Naive thymus-derived CD8-positive, alpha-beta T cell (primary cell): ENCODE measurements at places on chromosomes 2 and 18.

- no peak for DNase-seq
These were observed 138.2 kb downstream of the TMEM131 start for GRCh38 chr2:97857553-97857952.

GRCh38 chr2:118477111-118477862 is 370.2 kb downstream of the EN1 start:
- DNase-seq = no peak

DNA sequence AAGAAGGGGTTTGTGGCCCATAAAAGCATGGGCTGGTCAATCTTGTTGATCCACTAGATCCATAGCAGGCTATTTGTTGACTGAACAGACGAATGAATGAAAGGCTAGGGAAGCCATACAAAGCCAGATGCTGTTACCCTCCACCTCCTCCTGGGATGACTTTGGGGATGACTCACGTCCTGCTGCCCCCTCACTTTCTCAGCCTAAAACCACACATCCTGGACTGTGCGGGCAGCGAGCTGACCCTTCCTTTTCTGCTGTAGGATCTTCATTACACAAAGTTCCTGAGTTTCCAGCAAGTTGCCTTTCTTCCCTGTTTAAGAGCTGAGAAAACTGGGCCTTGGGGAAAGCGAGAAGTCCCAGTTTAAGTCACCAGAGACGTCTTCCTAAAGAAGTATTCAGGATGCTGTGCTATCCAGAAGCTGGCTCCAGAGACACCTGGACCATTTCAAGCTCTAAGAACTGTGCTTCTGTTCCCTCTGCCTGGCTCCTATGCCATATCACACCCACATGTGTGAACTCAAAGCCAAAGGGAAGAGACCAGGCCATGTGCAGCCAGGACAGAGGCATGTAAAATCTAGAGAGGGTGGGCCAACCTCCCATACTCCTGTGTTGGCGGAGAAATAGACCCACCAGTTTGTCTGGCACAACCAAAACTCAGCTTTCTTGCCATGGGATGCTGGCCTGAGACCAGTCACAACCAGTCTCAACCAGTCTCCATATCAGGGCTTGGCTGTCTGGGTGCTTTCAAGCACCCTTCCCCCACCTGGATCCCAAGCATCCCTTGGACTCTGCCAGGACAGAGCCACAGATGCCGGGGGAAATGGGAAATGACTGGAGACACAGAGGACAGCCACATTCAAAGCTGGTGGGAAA is 4.7 kb upstream of the SLC20A1 start:
- no peak for DNase-seq

- no peak for DNase-seq
These were observed 20.4 kb upstream of the CD226 start for GRCh38 chr18:69968039-69968438.

GRCh38 chr2:60890393-60890707 is 9.0 kb downstream of the REL start:
- DNase-seq = no peak

DNA sequence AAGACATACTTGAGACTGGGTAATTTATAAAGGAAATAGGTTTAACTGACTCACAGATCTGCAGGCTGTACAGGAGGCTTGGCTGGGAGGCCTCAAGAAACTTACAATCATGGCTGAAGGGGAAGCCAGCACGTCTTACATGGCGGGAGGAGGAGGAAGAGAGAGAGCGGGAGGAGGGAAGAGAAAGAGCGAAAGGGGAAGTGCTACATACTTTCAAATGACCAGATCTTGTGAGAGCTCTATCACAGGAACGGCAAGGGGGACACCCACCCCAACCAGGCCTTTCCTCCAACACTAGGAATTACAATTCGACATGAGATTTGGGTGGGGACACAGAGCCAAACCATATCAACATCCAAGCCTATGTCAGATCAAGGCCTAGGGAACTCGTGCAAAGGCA is 24.2 kb downstream of the MYL12B start:
- DNase-seq = no peak

- DNase-seq = no peak
These were observed 24.8 kb downstream of the WDR75 start for GRCh38 chr2:189466046-189466445.

DNA sequence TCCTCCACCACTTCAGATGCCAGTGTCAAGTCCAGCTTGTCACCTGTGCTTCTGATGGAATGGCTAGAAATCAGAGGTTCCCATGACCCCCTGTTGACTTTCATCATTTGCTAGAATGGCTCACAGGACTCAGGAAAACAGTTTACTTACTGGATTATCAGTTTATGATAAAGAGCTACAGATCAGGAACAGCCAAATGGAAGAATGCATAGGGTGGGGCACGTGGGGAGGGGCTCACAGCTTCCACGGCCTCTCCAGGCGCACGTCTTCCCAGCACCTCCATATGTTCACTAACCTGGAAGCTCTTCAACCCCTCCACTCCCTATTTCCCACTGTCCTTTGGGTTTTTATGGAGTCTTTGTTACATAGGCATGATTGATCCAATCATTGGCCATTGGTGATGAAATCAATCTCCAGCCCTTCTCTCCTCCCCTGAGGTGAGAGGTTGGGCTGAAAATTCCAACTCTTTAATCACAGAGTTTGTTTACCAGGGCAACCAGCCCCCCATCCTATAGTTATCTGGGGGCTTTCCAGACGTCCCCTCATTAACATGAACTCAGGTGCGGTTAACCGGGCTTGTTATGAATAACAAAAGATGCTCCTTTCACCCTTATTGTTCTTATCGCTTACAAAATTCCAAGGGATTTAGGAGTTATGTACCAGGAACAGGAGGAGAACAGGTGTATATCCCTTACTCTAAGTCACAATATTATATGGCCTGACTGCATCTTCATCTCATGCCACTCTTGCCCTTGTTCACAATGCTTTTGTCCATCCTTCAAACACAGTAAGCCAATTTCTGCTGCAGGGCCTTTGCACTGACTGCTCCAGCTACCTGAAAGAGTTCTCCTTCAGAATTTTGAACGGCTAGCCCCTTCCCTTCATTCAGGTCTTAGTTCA is 35.2 kb downstream of the ANXA4 start:
- DNase-seq = no peak

GRCh38 chr2:239892441-239893235 is 132.5 kb downstream of the NDUFA10 start:
- DNase-seq = no peak

DNA sequence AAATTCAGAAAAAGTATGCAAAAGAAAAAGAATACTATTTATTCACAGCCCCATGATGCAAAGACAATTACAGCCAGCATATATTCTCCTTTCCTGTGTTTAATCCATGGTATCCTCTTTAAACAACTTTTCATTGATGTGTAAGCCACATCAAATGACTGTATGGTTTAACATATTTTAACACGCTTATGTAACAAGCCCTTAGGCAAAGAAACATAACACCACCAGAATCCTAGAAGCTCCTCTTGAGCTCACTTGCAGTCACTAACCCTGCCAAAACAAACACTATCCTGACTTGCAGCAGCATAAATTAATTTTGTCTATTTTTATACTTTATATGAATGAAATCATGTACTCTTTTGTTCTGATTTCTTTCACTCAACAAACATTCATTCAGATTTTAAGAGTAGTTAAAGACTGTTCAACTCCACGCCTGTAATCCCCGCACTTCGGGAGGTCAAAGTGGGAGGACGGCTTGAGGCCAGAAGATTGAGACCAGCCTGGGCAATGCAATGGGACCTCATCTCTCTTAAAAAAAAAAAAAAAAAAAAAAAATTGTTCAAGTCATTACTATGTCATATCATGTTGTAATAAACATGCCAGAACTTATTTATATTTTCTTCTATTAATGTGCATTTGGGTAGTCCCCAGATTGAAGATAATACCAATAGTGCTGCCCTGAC is 226.3 kb downstream of the NBAS start:
- no peak for DNase-seq

- no peak for DNase-seq
These were observed 191.3 kb downstream of the AGAP1 start for GRCh38 chr2:235685024-235685721.

- no peak for DNase-seq
These were observed 57.4 kb upstream of the COL3A1 start for GRCh38 chr2:188916736-188917135.

DNA sequence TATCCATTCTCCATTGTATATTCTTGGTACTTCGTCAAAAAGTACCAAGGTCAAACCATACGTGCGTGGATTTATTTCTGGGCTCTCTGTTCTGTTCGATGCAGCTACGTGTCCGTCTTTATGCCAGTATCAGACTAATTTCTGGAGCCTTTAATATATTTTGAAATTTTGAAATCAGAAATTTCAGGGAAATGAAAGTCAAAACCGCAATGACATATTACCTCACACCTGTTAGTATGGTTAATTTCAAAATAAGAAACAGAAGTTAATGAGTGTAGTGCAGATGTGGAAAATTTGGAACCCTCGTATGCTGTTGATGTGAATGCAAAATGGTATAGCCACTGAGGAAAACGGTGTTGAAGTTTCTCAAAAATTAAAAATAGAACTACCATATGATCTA is 156.1 kb upstream of the TRIB2 start:
- DNase-seq = no peak

DNA sequence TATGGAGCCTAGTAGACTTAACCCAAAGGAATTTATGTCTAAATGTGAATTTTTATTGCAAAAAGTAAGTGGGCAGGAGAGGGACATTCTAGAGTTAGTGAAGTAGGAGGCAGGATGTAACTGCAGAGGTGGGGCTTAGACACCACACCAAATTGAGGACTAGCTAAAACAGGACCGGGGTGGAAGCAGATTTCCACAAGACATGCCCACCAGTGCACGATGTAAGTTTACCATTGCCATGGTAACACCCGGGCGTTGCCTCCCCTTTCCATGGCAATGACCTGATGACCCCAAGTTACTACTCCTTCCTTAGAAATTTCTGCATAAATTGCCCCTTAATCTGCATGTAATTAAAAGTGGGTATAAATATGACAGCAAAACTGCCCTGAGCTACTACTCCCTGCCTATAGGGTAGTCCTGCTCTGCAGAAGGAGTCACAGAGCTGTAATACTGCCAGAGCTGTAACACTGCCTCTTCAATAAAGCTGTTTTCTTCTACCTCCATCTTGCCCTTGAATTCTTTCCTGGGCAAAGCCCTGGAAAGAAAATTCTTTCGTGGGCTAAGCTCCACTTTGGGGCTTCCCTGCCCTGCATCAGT is 509.7 kb downstream of the ERBB4 start:
- DNase-seq = no peak

DNA sequence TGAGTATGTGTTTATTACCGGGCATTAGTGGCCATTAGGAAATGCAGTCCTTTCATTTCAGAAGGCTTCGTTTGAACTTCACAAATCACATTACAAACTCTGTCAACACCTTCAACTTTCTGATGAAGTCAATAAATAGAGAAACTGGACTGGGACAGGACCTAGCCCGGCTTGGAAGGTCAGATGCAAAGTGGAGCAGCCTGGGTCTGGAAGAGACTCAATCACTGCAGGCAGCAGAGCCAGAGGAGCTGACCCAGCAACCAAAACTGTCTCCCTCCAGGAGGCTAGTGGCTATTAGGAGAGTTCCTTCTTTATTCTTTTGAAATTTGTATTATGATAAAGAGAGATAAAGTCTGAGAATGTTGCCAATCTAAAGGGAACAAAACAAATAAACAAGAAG is 167.2 kb upstream of the SPOPL start:
- no peak for DNase-seq

GRCh38 chr2:196389670-196390069 is 218.3 kb upstream of the STK17B start:
- no peak for DNase-seq

DNA sequence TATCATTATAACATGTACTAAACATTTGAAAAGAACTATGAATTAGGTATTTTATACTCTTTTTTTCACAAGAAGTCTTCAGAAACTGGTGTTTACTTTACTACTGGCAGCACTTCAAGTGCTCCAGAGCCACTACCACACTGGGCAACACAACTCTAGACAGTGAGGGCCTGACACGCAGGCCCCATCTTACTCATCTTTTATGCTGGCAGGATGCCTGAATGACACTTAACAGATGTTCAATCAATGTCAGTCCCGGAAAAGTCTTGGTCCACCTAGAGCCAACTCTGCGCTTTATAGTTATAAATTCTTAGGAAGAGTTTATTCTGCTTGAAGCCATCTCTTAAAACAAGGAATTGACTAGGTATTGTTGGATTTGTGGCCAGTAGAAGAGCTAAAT is 8.7 kb upstream of the WIPF1 start:
- DNase-seq = no peak

DNA sequence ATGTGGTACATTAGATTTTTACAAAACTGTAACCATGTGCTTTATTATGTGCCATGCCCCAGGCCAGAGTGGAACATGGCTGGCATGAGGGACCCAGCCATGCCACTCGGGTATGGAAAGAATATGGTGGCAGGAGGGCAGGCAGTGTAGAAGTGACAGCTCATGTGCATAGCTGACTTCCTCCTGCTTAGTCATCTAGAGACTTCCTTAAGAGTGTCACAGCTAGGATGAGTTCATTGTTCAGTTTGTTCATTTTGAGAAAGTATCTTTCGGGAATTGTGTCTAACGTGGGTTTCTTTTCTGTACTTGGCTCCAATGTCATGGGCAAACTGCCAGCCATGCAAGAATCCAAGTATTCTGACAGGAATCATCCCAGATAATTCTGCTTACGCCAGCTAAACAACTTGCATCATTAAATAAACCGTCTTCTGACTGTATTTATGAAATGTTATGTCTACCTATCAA is 94.3 kb upstream of the ITGB6 start:
- no peak for DNase-seq

DNA sequence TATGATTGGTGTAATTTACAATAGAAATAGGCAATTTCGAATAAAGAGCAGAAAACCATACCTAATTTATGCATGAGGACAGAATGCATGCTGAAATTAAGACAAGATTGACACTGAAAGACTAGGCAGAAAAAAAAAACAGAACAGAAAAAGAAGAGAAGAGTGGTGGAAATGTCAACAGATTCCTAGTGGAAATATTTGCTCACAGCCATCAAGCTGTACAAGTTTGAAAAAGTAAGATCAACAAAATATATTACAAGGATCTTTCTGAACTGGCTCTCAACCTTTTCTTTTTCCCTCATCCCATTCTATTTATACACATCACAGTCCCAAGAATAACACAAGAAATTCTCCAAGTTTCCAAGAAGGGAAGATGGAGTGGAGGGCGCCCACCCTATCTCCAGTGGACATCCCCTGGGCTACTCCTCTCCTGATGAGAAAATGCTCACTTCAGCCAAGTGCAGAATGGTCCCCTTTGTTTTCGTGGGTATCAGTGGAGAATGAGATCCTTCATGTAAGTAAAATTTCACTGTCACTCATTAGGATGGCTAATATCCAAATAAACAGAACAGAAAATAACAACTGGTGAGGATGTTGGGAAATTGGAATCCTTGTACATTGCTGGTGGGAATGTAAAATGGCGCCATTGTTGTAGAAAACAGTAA is 51.0 kb upstream of the ZNF532 start:
- no peak for DNase-seq

- no peak for DNase-seq
These were observed 31.4 kb downstream of the ZCCHC2 start for GRCh38 chr18:62554061-62554815.

- DNase-seq = no peak
These were observed 119.5 kb downstream of the GYPC start for GRCh38 chr2:126775300-126775985.
